ENCODE measurements at places on chromosomes 16 and 17.

GRCh38 chr16:81424771-81425170, 19.8 kb upstream of the CMIP start:
- DNase-seq: no peak

GRCh38 chr17:32458371-32458770, 14.1 kb downstream of the PSMD11 start:
- DNase-seq: no peak

DNA sequence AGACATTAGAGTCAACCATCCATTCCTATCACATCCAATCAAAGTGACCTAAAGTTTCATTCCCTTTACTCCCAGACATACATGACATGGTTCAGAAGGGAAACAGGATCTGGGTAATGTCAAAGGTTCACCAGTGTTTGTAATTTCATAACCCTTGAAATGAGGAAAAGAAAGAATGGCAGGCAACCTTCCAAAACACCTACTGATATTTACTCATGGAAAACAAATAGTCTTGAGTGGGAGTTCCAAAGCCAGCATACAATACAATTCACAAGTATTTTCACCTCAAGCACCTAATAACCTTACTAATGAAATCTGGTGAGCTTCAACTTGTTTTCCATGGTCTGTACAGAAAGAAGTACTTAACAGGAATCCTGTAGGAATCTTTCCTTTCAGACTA, 72.5 kb upstream of the AXIN2 start:
- no peak for DNase-seq

- DNase-seq: no peak
These were observed 1.4 kb upstream of the ECI1 start for GRCh38 chr16:2252806-2253148.

DNA sequence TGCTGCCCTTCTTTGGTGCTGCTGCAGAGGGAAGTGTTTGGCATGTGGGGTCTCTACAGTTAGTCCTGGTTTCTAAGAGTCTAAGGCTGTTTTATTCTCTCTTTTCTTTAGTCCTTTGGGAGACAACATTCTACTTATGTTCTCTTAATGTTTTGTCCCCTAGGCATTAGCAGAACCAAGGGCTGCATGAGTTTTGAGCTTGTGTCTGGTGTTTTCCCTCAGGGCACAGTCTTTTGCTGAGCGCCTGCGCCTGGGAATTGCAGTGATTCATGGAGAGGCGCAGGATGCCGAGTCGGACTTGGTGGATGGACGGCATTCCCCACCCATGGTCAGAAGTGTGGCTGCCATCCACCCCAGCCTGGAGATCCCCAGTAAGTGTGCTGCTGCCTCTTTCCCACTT, 41.1 kb upstream of the SLC5A10 start:
- DNase-seq: no peak

DNA sequence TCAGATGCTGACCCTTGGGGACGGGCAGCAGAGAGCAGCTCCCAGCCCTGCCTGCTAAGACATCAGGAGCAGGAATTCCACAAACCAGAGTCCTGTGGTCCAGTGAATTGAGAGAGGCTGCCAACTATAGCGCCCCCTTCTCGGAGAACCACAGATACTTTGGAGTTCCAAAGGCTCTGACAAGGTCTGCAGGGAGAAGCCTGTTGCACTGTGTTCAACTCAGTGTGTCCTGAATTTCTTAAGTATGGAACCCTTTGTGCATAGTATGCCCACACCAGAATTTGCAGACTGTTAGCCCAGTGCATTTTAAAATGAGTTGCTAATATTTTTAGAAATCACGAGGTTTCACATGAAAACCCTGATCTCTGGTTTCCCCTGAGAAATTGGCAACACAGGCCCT, 223.4 kb downstream of the KATNIP start:
- DNase-seq: no peak

GRCh38 chr17:4023220-4023619, 59.0 kb upstream of the ATP2A3 start:
- DNase-seq: no peak

- DNase-seq: no peak
These were observed 3.1 kb downstream of the NFE2L1 start for GRCh38 chr17:48051283-48051682.

- DNase-seq: no peak
These were observed 45.1 kb downstream of the YPEL2 start for GRCh38 chr17:59376506-59376905.

- DNase-seq: no peak
These were observed 1.5 kb downstream of the MCRIP1 start for GRCh38 chr17:81831563-81831956.

DNA sequence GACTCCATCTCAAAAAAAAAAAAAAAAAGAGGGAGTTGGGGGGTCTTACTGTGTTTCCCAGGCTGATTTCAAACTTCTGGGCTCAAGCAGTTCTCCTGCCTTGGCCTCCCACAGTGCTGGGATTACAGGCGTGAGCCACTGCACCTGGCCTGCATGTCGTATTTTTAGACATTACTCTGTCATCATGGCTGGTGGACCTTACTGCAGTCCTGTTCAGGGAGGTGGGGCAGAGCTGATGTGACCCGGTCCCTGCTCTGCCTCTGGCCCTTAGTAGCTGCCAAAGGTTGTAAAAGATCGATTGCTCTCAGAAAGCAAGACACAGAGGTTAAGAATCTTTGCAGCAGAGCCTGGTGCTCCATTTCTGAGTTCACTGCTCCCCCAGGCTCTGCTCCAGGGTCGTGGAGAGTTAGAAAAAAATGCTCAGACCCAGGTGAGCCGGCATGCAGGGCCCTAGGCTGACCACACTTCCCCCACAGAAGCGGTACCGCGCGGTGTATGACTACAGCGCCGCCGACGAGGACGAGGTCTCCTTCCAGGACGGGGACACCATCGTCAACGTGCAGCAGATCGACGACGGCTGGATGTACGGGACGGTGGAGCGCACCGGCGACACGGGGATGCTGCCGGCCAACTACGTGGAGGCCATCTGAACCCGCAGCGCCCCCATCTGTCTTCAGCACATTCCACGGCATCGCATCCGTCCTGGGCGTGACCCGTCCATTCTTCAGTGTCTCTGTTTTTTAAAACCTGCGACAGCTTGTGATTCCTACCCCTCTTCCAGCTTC, 7.1 kb upstream of the LASP1NB start:
- no peak for DNase-seq

GRCh38 chr17:20116683-20117309, 107.6 kb downstream of the SPECC1 start:
- peak; percentile 16 for DNase-seq

GRCh38 chr16:6012716-6013115, 915.1 kb upstream of the EEF2KMT start:
- no peak for DNase-seq

DNA sequence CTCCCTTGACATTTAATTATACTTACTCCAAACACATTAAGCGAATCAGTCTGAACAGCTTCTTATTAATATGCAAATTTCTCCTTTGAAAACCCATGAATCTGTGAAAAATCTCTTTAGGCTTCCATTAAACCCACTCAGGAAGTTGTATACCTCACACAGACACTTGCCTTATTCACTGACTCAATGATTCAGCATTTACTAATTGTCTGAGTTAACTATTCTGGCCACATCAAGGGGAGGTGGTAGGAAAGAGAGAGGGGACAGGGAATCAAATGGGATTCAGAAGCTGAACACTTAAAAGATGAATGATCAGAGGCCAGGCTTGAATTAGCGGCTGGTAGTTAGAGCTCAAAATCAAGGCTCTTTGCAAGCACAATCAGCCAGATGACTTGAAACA, 70.0 kb downstream of the HS3ST3A1 start:
- DNase-seq: no peak

GRCh38 chr16:46717692-46718091, 28.2 kb downstream of the ORC6 start:
- DNase-seq: no peak

GRCh38 chr16:1436731-1437355, 6.0 kb downstream of the PERCC1 start:
- no peak for DNase-seq

All from stimulated activated CD8-positive, alpha-beta memory T cell treated with anti-CD3 and anti-CD28 coated beads, Interleukin-2, amount 100 ng/mL, for 48 hours (primary cell).